ENCODE measurements at places on chromosomes 1 and 21. TPM values are rescaled to one million over a fixed set of nuclear protein-coding genes. Genes with fewer than 3 reads are reported as not detected.

- peak; percentile 54 for DNase-seq
These were observed 160.9 kb downstream of the GABPA start for GRCh38 chr21:25895565-25896205.

GRCh38 chr1:203200916-203201315 lies 14.4 kb upstream of the CHI3L1 start:
- DNase-seq = no peak

ZBED6 gene
- 30.5 TPM for total RNA-seq

DNA sequence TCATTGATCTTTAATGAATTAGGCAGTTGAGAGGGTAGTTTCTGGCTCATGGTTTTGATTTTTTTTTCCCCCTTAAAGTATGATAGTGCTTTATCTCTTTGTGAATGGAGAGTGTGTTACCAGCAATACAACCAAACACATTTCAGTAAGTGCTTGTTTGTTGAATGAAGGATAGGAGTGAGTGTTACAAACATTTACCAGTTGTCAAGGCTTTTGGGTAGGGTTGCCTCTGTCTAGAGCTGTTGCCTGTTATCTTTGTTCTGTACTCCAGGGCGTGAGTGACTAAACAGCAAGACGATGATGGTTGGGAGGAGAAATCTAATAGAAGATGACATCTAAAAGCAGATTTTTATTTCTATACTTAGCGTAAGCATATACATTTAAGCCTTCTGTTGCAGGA lies 21.5 kb downstream of the MAP3K7CL start:
- DNase-seq = no peak

IQGAP3 gene
- 28.7 TPM for total RNA-seq

DNA sequence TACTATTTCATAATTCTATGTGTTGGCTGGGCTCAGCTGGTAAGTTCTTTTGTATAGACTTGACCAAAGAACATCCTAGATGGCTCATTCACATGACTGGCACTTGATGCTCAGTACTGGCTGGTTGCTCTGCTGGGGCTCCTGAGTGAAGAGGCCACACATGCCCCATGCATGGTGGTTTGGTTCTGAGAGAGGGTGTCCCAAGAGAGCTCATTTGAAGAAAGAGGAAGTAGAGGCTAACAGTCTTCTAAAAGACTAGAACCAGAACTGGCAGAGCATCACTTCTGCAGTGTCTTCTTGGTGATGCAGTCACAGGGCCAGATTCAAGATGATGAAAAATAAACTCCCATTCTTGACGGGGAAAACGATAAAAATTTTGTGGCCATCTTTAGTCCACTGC lies 5.2 kb upstream of the BACH1 start:
- no peak for DNase-seq

DNA sequence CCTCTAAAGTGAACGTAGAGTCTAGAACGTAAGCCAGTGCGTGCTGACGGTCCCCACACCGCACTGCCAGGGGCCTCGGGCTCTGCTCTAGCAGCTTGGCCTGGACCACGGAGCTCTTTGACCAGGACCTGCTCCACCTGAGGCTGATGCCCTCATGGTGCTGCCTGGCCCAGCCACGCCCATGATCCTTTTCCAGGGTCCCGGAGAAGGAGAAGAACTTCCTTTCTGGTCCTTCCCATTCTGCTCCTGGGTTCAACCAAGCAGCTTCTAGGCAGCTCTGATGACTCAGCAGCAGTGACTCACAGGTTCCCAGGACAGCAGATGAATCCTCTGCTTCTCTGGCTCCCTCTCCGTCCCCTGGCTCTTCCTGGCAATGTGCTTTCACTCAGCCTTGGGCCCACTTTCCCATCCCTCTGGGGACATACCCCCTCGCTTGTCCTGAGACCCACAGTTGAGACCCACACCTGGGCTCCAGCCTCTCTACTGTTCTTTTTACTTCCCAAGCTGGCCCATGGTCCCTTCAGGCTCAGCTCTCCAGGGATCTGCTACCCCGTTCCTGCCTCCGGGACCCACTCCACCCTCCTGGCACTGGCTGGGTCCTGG lies 246.3 kb upstream of the RAB4A start:
- peak; percentile 79 for DNase-seq

- no peak for DNase-seq
These were observed 5.9 kb downstream of the MX1 start for GRCh38 chr21:41431788-41432548.

DNA sequence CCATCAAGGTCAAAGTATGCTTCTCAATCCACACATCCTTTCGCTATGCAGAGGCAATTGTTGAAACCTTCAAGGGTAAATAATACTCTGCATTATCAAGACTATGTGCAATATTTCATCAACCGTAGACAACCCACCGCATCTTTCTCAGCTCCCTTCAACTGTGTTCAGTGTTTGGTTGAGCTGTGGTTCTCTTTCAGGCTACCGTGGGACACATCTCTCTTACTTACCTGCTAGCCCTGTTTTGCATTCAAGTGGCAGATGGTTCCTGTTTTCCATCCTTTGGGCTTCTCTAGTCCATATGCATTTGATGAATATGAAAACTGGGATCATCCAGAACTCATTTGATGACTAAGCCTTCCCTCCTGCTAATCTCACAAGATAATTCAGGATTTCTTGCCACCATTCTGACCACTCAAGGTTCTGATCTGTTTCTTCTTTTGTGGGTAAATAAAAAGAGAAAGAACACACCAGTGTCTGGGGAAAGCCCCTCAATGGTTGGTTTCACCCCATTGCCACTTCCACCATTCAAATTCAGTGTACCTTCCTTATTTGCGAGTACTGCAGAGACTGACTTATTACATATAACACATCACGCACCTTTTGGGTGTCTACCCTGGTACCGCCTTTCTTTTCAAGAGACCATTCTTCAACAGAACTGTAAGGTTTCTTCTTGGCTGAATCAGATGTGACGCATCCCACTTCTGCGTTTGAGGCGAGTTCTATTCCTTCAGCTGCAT lies 61.7 kb downstream of the BACE2 start:
- no peak for DNase-seq

DNA sequence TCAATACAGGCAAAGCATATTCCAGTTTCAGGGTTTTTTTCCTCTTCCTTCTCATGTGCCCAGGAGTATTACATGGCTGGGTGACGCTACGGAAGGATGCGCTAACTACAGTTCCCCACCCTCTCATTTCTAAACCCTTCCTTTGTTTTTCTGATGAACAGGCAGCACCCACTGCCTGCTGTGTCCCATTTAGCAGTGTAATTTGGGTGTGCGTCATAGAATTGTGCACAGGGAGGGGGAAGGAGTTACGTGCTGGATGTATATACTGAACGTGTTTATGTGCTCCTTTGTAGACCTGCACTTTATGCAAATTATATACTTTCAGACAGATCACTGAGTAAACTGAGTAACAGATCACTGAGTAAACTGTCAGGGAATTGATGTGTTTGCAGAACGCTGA lies 44.5 kb downstream of the ELAPOR1 start:
- no peak for DNase-seq

- peak; percentile 2 for DNase-seq
These were observed 103.5 kb downstream of the RGS7 start for GRCh38 chr1:241253471-241253870.

DNA sequence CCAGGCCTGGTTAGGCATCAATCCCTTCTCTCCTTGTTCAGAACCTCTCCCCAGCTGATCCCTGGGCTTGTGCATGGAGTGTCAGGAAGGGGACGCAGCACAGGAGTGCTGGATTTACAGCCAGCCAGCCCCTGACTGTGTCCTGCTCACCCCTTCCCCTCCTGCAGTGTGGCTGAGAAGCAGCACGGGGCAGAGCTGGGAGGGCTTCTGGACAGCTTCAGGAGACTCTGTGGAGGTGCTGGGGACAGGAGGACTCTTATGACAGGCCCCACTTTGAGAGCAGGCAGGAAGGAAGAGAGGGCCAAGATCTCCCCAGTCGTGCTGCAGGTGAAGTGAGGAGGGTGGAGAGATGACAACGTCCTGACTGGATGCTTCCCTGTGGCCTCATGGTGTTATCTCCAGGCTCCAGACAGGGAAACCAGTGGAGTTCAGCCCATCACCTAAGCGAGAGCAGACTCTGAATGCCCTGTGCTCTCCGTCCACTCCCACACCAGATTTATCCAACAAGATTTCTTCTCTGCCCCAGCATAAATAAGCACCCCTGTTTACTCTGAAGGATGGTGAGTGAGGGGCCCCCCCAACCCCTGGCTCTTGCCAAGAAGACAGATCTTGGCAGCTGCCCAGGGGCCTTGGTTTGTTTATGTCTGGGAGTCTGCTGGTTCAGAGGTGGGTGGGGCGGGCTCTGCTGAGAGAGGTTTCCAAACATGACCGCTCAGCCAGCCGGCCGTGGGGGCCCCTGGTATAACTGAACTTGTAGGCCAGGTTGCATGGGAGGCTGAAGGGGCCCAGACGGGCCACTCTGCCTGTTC lies 21.3 kb downstream of the TMCC2 start:
- DNase-seq = peak; percentile 72

- DNase-seq = no peak
These were observed 759.7 kb upstream of the RGS18 start for GRCh38 chr1:191398551-191398950.

DNA sequence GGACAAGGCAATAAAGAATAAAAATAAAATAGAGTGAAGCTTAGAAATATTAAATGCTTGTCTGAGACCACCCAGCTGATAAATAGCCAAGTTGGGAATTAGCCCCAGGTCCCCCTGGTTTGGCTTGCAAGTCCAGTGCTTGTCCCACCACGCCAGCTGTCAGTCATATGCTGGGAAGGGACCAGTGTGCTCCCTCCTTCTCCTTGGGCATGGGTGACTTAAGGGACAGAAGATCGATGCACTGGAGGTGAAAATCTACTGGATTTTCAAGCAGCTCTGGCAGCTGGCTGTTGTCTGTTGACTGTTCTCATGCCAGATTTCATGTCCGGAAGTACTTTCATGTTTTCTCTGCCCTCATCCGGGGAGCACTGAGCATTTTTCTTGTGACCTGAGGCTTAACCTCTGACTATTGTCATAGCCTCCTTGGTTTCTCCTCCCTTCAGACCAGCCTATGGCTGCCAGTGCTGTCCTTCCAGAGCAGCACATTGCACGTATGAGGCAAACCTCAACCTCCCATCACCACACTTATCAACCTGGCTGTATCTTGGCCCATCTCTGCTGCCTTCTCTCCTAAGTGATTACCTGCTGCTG lies 12.4 kb downstream of the LMOD1 start:
- DNase-seq = no peak

CIART gene
- total RNA-seq = 9.8 TPM

CA6 gene
- total RNA-seq = not detected

KCNE2 gene
- not detected for total RNA-seq

DNA sequence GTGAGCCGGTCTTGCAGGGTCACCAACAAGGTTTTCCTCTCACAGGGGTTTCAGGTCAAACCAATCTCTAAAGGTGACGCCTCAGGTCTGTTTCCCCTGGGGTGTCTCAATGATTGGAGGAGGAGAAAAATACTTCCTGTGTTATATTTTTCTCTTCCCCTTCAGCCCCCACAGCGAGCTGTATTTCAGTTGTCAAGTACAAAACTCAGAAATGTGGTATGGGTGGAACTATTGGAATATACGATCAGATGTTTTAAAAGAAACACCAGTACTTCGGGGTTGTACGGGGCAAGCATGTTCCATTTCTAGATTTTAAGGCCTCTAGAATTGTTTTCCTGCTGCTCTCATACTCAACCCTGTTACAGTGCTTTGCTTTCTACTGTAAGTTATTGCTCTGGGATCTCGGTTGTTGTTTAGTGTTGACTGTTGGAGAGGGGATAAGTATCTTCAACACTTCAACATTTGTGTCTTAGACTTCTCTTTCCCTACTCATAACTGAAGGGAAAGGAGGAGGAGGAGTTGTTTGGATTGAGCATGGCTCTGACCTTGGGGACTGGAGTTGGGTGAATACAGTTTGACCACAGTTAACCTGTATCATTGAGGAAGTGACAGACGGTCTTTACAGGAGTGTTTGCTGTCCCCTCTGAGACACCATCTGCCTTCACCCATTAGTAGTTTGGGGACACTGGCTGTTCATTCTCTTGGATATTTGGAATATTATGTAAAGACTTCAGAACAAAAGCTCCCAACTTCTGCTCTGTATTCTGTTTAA lies 2.0 kb downstream of the MAPKAPK2 start:
- no peak for DNase-seq

DAB1 gene
- 0.45 TPM for total RNA-seq

- no peak for DNase-seq
These were observed 84.7 kb downstream of the OBSCN start for GRCh38 chr1:228292609-228292911.
